ENCODE measurements at places on chromosomes 12 and 14.
A peak's percentile ranks its signal among the peaks of the same experiment; 100 is the strongest.

DNA sequence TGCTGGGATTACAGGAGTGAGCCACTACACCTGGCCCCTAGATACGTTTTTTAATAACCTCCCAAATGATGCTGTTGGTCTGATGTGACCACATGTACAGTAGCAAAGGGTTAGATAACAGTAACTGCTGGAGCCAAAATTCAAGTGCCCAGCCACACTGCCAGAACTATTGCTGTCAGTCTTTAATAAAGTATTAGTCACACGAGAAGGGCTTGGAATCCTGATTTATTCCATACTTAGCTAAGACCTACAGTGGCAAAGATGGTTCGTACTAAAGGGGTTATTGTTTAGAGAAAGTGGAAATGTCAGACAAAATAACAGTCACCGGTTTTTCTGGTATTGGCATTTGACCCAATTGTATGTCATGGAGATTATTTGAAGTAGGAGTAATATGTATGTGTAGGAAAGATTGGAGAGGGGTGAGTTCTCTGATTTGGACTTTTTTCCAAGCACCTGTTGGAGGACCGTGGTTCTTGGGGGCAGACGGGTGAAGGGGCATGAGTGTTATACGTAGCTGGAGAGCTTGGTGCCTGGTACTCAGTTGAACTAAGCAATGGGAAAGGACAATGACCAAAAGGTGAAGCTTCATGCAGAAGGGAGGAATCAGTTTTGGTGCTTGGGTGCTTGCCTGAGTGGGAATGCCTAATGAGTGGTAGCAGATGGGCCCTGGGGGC is 9.7 kb downstream of the TUBA1C start:
- DNase-seq: no peak
- no peaks in the 10 kb centered on the region for H3K4me1 ChIP-seq
- no peak overlapping the region for H3K27ac ChIP-seq
- H3K36me3 ChIP-seq: peaks cover 43% of the 10 kb centered on the region
- H3K4me3 ChIP-seq: no peak overlapping the region

- no peak overlapping the region for H3K27ac ChIP-seq
- no peak overlapping the region for H3K4me3 ChIP-seq
- no peaks in the 10 kb centered on the region for H3K4me1 ChIP-seq
Observed at GRCh38 chr12:54865683-54866324, 11.5 kb downstream of the MUCL1 start.

DNA sequence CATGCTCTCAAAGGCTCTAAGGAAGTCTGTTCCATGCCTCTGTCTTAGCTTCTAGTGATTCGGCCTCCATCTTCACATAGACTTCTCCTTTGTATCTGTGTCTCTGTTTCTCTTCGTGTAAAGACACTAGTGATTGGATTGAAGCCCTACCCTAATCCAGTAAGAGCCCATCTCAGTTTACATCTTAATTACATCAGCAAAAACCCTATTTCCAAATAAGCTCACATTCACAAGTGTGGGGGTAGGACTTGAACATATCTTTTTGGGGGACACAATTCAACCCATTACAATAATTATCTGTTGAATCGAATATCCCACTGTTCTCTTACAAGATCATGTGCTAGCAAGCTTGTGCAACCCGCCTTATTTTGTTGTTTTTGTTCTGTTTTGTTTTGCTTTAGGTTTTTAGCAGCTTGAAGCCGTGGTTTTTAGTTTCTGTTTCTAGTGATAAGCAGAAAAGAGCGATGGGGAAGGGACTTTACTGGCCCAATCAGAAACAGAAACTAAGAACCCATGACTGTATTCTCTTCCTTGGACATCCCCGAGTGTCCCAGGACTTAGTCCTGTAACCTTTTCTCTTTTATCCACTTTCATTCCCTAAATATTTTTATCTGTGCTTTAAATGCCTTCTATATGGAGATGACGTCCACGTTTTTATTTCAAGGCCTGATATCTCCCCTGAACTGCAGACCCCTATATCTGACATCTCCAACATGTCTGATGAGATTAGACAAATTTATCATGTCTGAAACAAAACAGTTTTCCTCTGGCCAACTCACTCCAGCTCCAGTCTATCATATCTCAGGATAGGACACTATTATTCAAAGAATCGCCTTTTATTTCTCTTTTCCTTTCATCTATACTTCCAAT is 353.0 kb downstream of the CCDC91 start:
- no peaks in the 10 kb centered on the region for H3K27me3 ChIP-seq
- no peak overlapping the region for H3K27ac ChIP-seq
- H3K4me1 ChIP-seq: peaks cover 13% of the 10 kb centered on the region
- H3K36me3 ChIP-seq: peaks cover 16% of the 10 kb centered on the region

DNA sequence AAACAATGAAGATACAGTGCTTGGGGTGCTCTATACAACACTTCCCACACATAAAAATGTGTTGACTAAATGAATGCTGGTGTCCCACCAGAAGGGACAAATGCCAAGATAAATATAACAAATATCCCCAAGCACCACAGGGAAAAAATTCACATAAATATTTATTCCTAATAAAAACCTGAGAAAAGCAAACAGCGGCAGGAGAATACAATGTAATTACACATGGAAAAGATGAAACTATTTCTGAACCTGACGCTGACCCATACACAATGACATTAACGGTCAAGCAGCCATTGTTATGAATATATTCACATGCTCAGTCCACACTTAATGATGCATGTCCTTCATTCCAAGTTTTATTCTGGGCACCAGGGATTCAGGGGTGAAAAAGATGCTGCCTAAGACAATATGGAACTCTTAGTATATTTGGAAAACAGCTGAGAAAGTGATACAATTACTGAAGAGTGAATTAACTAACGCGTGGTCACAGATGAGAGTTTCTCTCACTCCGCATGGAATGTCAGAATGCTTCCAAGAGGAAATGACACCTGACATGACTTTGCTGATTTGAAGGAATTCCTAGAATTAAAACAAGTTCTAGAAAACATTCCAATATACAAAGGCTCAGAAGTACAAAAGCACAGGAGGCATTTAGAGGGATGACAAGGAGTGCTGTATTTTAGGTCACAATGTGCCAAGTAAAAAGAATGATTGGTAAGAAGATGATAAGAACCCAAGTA is 27.9 kb upstream of the PTPRR start:
- peaks cover 5% of the 10 kb centered on the region for H3K36me3 ChIP-seq
- no peak overlapping the region for H3K27ac ChIP-seq
- H3K4me3 ChIP-seq: no peak overlapping the region

GRCh38 chr14:90572441-90573150 is 175.8 kb downstream of the CALM1 start:
- H3K4me1 ChIP-seq: no peaks in the 10 kb centered on the region
- no peaks in the 10 kb centered on the region for H3K27me3 ChIP-seq
- no peak for DNase-seq
- no peak overlapping the region for H3K4me3 ChIP-seq
- H3K36me3 ChIP-seq: no peaks in the 10 kb centered on the region

DNA sequence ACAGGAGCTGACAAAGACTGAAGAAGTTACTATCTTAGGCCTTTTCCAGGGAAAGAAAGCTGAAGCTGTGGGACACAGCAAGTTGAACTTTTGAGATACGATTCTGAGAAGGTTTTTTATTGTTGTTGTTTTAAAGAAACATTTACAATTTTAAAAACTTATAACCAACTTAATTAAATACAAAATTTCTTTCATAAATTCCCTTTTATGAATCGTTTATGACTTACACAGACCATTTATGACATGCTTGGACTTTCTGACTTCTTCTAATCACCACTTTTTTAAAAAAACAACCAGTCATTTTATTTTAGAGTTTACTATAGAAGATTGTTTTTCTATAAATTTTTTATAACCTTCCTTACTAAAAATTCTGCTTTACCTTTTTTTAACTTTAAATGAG is 68.7 kb downstream of the DHRS2 start:
- DNase-seq: no peak
- peaks cover 11% of the 10 kb centered on the region for H3K36me3 ChIP-seq
- H3K27me3 ChIP-seq: peaks cover 6% of the 10 kb centered on the region

- peaks cover 9% of the 10 kb centered on the region for H3K4me1 ChIP-seq
- no peak for DNase-seq
- no peaks in the 10 kb centered on the region for H3K27me3 ChIP-seq
- H3K27ac ChIP-seq: no peak overlapping the region
Observed at GRCh38 chr12:24707334-24707733, 241.6 kb downstream of the BCAT1 start.

DNA sequence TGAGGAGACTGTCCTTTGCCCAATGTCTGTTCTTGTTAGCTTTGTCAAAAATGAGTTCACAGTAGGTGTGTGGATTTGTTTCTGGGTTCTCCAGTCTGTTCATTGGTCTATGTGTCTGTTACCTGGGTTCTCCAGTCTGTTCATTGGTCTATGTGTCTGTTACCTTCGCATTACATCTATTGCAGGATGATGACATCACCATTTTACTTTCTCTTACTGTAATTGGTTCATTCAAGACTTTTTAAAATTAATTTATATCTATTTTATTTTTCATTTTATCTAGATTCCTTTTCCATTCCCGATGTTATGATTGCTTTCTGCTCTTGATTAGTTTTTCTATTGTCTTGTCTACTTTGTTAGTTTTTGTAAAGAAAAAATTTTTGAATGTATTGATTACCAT is 615.5 kb downstream of the SOX5 start:
- no peak overlapping the region for H3K27ac ChIP-seq
- no peaks in the 10 kb centered on the region for H3K36me3 ChIP-seq
- no peaks in the 10 kb centered on the region for H3K27me3 ChIP-seq

- H3K27ac ChIP-seq: no peak overlapping the region
- peaks cover 3% of the 10 kb centered on the region for H3K4me1 ChIP-seq
- no peaks in the 10 kb centered on the region for H3K36me3 ChIP-seq
Observed at GRCh38 chr12:6839482-6840201, 1.1 kb upstream of the GNB3 start.

- H3K36me3 ChIP-seq: peaks cover 24% of the 10 kb centered on the region
- no peaks in the 10 kb centered on the region for H3K27me3 ChIP-seq
- DNase-seq: no peak
Observed at GRCh38 chr14:99441918-99442317, 38.7 kb downstream of the SETD3 start.

DNA sequence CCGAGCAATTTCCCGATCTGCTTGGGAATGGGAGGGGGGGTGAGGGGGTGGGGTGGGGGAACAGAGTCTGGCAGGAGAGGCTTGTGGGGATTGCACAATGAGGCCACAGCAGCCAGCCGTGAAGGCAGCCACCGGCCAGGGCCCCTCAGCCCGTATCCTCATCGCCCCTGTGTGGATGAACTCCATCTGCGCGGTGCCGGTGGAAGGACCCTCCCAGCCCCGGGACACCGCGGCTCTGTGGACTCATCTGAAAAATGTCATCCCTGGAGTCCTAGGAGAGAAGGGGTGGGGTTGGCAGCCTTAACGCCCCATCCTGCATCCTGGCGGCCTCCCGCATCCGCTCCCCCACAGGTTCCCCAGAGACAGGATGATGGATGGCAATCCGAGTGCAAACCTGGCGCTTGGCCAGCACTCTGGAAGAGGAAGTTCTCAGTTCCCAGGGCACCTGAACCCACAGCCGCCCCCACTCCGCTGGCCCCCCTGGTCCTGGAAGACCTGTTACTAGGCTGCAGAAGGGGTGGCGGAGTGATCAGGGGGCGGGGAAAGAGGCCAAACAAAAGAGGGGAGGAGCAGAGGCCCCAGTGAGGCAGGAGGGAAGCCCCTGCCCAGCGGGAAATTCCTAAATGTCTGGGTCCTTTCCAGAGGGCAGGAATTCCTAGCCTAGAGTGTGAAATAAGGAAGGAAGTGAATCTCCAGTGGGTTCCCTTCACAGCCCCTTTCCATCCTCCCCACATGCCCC is 1.2 kb upstream of the TNFAIP2 start:
- H3K36me3 ChIP-seq: no peaks in the 10 kb centered on the region
- H3K4me1 ChIP-seq: peaks cover 6% of the 10 kb centered on the region
- no peak overlapping the region for H3K27ac ChIP-seq
- H3K4me3 ChIP-seq: no peak overlapping the region
- peaks cover 40% of the 10 kb centered on the region for H3K27me3 ChIP-seq
- no peak for DNase-seq

DNA sequence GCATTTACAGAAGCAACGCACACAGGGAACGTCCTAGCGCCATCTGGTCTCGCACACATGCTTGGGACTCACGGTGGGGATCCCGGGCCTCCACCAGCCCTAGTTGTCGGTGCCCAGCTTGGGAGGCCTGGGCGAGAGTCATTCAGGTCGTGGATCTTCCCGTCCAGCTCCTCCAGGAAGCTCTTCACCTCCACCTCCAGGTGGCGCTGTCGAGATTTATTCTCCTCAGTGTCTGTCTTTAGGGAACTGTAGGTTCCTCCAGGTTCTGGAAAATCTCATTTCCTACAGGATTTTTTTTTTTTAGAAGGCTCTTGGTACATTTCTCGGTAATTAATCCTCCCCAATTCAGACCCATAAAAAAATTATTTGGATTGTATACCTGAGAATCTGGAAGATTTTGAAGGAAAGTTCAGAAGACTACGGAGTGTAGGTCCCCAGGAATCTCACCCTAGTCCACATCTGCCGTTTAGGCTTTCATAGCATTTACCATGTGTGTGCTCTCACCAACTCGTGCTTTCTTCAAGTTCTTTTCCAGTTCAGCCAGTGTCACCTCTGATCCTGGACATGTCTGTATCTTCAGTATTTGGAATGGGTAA is 910.0 kb downstream of the TMEM121 start:
- H3K4me1 ChIP-seq: no peaks in the 10 kb centered on the region
- no peaks in the 10 kb centered on the region for H3K27me3 ChIP-seq
- peak; percentile 73 for DNase-seq
- H3K36me3 ChIP-seq: no peaks in the 10 kb centered on the region
- no peak overlapping the region for H3K27ac ChIP-seq

- no peak for DNase-seq
- peaks cover 48% of the 10 kb centered on the region for H3K27me3 ChIP-seq
- peaks cover 5% of the 10 kb centered on the region for H3K36me3 ChIP-seq
- H3K4me3 ChIP-seq: no peak overlapping the region
- no peak overlapping the region for H3K27ac ChIP-seq
Observed at GRCh38 chr14:105929327-105930081, 403.1 kb downstream of the TMEM121 start.

DNA sequence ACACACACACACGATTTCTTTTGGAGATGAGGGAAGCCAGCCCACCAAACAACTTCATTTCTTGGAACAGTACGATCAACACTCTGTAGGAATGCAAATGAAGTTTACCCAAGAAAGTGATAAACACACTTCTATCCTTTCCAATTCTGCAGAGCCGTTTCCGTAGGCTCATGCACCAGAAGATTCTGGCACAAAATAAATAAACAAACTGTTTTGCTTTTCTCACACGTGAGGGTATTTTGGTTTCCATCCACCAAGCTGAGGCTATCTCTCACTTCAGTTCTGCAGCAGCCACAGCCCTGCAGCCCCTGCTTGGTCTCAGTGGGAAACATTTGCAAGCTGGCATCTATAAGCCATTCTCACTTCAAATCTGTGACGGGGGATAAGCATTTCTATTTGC is 15.3 kb upstream of the TSPAN11 start:
- DNase-seq: no peak
- H3K4me1 ChIP-seq: no peaks in the 10 kb centered on the region
- no peaks in the 10 kb centered on the region for H3K36me3 ChIP-seq

- no peak overlapping the region for H3K27ac ChIP-seq
Observed at GRCh38 chr14:34203251-34203722, 252.4 kb upstream of the EGLN3 start.

All from naive thymus-derived CD8-positive, alpha-beta T cell (primary cell).